Tibial nerve (tissue), 4 donors: ENCODE measurements at places on chromosomes 5 and 9. TPM values are rescaled to one million over a fixed set of nuclear protein-coding genes. Genes with fewer than 3 reads are reported as not detected.

DNA sequence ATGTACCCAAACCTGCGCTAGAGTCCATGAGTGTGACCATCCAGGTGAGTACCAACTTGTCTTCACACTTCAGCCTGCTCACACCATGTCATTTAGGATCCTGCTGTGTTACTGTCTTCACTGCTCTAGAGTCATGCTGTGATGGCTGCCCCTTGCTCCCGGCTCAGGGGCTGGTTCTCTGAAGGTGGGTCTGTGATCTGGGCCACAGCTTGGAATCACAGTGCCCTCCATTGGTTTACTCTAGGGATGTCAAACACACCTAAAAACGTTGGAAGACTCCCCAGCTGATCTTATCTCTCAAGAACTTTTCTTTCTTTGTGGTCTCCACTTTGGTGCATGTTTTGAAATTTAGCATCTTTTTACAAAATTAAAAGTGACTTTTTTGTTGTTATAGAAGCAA, 53.8 kb downstream of the NFX1 start:
- DNase-seq, result no peak

Gene LRRC14B
- not detected for total RNA-seq

Gene HEMGN
- total RNA-seq, result not detected

DNA sequence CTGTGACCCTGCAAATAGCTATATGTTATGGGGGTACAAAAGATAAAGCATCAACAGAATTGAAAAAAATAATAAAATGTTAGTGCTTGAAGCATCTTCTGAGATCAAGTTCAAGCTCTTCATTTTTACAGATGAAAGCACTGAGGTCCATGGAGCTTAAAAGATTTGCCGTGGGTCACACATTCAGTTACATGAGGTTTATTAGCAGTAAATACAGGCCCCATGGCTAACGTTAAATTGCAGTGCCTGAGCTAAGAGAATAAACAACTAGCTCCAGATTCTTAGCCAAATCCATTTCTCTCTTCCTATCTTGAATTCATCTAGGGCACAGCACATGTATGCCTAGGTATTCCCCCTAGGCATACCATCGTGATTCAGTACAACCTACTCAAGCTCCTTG, 2052.7 kb upstream of the C9orf72 start:
- no peak for DNase-seq

- no peak for DNase-seq
Observed at GRCh38 chr5:87195104-87195591, 72.5 kb upstream of the RASA1 start.

DNA sequence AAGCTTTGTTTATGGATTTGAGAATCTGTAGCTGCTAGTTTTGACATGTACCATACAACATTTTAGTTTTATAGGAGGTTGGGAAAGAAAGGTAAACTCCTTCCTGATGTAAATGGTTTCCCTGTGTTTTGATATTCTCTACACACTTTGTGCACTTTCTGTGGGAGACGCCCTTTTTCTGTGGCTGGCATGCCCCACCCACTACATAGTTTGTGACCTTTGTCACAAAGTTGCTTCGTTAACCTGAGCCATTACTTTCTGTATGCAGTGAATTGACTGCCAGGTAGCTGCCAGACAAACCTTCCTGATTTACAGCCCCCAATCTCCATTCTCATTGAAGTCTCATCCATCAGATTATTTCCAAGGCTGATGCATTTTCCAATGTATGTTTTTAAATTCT, 90.6 kb downstream of the NLN start:
- no peak for DNase-seq

Gene WDR38
- total RNA-seq, result not detected

DNA sequence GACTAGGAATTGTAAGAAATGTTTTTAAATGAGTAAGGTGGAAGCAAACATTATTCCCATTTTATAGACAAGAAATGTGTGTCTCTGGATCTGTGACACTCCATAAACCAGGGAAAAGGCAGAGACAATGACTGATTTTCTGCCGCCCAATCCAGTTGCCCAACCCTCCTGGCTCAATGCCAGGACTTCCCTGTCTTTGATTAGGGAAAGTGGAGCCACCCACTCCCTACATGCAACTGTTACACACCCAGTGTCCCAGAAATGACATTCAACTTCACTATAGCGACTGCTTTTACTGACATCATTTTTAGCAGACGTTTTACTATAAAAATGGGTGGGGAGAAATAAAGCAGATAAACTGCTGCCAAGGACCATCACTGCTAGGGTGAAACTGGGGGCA, 79.7 kb downstream of the THBS4 start:
- no peak for DNase-seq

GRCh38 chr5:131720714-131721113, 76.1 kb downstream of the FNIP1 start:
- no peak for DNase-seq

DNA sequence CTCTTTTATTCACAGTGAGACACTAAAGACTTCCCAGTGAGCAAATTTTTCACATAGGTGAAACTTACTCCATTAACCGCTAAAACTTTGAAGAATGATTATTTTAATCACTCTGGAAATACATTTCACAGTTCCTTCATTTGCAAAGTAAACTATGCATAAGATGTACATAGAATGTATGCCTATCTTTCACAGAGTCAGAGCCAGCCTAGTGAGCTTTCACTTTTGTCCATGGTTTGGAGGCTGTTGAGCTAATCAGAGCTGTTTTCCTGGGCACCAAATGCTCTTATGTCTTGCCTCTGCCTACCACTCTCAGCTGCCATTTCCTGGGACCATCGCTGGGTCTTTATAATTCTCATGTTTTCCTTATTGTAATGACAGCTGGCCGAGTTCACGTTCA, 67.3 kb downstream of the PDE8B start:
- DNase-seq, result no peak

Gene ZNF454
- total RNA-seq, result 5.4 TPM

- no peak for DNase-seq
Observed at GRCh38 chr9:133003671-133004090, 25.2 kb downstream of the GFI1B start.
